Anterior cingulate cortex (tissue), 58 donors: ENCODE measurements at places on chromosomes 7 and 10.

DNA sequence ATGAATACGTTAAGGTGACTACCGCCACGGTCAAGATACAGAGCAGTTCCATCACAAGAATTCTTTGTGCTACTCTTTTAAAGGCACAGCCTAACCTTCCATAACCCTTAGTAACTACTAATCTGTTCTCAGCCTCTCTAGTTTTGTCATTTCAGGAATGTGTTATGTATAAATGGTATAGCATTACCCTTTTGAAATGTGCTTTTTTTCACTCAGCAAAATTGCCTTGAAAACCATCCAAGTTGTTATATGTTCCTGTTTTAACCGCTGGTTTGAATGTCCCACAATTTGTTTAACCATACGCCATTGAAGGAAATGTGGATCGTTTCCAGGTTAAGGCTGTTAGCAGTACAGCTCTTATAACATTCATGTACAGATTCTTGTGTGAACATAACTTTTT lies 32.0 kb downstream of the WAC start:
- DNase-seq: no peak

GRCh38 chr7:95246831-95247370 lies 77.4 kb downstream of the PON1 start:
- peak; percentile 53 for DNase-seq

DNA sequence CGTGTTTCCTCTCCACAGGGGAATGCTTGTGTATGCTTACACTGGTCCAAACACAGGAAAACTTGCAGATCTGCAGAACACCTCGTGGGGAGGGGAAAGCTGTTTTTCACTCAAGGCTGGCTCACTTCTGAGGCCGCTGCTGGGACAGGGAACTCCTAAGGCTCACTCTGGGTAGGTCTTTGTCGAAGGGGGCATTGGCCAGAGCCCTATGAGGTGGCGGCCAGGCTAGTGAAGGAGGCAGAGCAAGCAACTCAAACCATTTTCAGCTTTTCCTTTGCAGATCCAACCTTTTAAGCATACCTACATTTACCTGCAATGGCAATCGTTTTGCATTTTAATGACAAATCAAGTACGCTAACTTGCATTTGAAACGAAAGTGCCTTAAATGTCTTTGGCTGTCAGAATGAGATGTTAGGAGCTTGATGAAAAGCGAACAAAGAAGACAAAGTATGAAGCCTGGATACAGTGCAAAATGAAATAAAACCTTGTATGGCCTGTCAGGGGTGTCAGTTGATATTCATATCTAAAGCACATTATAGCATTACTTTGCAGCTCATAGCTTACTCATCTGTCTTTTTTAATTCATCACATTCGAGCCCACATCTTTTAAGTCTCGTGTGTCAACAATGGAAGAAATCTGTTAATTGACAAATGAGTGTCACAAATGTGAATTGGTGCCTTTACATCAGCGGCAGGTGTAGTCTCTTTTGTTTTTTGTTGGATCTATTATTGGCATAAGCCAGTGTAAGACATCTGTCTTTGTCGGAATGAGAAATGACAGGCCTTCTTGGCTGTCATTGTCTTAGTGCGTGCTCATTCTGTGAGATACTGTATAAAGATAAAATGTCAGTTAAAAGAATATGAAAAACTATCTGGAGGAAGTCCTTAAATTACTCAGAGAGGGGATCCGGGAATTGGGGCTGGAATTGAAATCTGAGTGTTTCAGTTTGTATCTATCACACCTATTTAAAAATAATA lies 30.5 kb downstream of the LRMDA start:
- DNase-seq: no peak

- DNase-seq: no peak
These were observed 265.6 kb upstream of the HGF start for GRCh38 chr7:82035456-82035855.

DNA sequence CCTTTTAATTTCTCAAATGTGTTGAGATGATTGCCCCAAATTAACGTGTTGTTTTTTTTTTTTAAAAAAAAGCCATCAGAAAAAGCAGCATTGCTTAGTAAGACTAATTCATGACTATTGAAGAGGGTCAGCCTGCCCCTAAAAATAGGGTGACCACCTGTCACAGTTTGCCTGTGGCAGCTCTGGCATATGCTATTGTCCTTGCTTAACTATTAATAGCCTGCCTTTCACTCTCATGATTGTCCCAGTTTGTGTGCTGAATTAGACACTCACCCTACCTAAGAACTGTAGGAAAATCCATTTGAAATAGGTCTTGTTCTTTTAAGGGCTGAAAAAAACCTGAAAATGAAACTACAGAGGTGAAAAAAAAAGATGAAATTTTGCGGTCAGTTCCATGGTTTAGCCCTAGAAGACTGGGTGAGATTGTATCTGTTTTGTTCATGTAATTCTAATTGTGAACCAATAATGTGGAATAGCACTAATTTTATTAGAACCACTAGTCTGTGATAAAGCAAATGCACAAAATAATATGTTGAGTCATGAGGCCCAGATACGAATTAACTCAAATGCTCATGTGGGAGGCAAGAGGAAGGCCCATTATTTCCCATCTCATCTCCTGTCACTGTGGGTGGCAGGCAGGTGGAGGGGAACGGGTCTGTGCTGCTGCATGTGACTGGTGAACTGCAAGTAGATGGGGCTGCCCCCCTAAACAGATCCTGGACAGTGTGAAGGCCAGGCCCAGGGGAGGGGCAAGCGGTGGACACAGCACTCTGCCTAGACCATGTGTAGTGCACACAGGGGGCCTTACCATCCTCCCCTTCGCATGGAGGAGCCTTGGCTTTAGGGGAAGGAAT lies 265.4 kb upstream of the NFE2L3 start:
- no peak for DNase-seq

- no peak for DNase-seq
These were observed 3.6 kb downstream of the HOXA1 start for GRCh38 chr7:27091941-27092818.

GRCh38 chr10:104638861-104639589 lies 2.1 kb upstream of the SORCS3 start:
- DNase-seq: no peak

DNA sequence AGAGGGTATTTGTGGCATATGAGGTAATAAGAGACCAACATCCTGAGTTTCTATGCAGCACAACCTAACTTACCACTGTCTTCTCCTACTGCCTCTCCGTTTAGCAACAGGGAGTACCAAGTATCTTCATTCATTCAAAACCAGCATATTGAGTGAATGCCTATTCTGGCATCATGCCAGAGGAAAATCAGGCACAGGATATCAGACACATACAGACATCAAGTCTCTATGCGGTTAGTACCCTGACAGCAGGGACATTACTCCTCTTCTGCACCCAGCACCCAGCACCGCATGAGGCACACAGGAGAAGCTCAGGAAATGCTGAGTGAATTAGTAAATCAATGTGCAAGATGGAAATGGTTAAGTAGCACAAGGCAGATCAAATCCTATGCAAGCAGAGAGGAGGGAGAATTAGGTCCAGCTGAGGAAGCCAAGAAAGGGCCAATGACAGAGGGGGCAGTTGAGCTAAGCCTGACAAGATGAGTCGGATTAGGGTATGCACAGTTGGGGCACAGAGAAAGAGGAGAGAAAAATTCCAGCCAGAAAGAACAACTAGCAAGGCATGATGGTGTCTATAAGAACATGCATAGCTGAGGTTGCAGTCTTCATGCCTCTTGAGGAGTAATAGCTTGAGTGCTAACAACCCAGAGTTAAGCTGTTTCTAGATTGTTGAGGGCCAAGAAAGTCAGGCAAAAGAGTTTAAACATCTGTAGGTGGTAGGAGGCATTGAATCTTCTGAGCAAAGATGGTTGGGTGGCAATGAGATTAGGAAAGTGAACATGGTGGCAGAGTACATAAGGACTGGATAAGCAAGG lies 146.0 kb downstream of the PLXNA4 start:
- DNase-seq: no peak

GRCh38 chr7:43038254-43038653 lies 74.2 kb upstream of the HECW1 start:
- DNase-seq: no peak

GRCh38 chr7:134450294-134451000 lies 8.5 kb downstream of the AKR1B1 start:
- no peak for DNase-seq

DNA sequence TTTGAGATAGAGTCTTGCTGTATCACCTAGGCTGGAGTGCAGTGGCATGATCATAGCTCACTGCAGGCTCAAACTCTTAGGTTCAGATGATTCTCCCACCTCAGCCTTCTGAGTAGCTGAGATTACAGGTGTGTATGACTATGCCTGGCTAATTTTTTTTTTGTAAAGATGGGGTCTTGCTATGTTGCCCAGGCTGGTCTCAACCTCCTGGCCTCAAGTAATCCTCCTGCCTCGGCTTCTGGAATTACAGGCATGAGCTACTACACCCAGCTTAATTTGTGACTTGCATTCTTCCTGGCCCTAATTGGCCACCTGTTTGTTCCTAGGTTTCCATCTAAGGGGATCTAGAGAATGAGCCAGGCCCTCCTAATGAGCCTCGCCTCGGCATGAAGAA lies 9.3 kb downstream of the ARHGAP22 start:
- no peak for DNase-seq

- DNase-seq: no peak
These were observed 22.3 kb downstream of the BRAF start for GRCh38 chr7:140902303-140902953.

GRCh38 chr10:44745920-44746319 lies 165.2 kb upstream of the TMEM72 start:
- DNase-seq: no peak

DNA sequence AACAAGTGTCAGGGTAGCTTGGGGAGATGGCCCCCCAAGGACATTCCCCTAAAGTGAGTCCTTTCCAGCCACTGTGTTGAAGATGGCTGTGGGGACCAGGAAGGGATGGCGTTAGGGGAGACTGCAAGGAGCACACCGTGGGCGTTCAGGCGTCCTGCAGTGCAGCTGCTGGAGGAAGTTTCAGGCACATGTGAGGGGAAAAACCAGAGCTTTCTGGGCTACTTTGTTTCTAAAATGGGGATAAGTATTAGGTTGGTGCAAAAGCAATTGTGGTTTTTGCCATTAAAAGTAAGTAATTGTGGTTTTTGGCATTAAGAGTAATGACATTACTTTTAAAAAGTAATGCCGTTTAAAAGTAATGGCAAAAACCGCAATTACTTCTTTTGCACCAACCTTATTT lies 14.3 kb downstream of the PRF1 start:
- DNase-seq: no peak

DNA sequence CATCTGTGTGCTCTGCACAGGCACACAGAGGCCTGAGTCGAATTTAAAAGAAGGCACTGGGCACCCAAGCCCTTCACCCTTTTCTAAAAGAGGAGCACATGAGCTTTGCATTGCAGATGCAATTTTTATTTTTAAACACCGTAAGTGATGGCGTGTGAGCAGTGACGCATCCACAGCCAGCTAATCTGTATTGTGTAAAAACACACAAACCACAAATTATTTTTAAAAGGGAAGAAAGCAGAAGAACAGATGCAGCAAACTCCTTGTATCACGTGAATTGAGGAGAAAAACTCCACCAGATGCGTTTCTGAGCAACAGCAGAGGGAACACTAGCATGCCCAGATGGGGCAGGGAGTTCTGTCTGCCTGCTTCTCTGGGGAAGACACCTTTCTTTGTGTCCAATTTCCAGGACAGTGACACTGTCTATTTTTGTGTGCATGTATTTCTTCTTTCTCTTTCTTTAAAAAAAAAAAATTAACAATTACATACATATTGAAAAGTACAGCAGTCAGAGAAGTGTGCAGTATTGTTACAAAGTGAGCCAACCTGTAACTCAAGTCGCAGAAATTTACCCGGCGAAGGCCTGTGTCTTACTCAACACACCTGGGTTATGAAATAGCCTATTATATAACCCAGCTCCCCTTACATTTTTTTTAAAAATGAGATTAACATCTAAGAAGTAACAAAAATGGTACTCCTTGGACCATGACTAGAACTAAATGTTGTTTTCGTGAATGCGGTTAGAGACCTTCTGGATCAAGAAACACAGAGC lies 39.2 kb downstream of the EEPD1 start:
- peak; percentile 31 for DNase-seq

- no peak for DNase-seq
These were observed 81.1 kb downstream of the CTTNBP2 start for GRCh38 chr7:117791877-117792780.

DNA sequence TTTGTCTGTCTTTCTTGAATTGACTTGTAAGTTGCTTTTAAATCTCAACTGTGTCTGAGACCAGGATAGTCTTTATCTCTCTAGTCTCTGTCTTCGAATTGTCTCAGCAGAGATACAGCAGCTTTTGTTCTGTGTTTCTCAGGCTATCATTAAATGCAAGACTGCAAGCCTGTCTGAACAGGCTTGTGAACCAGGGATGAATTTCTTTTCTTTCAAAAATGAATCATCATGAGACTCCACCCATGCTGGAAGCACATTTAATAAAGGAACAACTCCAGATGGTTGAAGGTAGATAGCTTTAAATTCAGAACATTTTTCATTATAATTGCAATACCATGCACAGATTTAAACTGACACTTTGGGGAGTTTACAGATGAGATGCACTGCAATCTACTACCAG lies 155.9 kb downstream of the SEC23IP start:
- DNase-seq: no peak

- DNase-seq: no peak
These were observed 140.1 kb downstream of the ACTR3B start for GRCh38 chr7:152899548-152900109.

- no peak for DNase-seq
These were observed 57.9 kb downstream of the CUX1 start for GRCh38 chr7:101875283-101875846.

- no peak for DNase-seq
These were observed 188.6 kb downstream of the DPY19L1 start for GRCh38 chr7:34848670-34849069.

DNA sequence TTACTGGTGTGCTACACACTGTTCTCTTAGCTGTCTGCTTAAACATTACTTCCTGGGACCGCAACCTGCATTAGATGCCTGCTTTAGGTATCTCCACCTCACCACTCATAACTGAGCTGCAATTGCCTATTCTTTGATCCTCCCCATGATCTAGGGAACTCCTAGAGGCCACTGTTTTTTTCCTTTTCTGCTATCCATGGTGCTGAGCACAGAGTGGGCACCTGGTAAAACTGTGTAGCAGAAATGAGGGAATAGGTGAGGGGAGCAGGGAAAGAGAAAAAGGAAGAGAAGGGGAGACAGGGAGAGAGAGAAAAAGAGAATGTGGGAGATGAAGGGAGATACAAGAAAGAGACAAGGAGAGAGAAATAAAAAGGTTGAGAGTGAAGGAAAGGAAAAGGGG lies 434.9 kb downstream of the ADRA2A start:
- DNase-seq: no peak
